ENCODE measurements at places on chromosomes 2 and 18. TPM values are rescaled to one million over a fixed set of nuclear protein-coding genes. Genes with fewer than 3 reads are reported as not detected.

Gene GPR35
- 1.2 TPM for total RNA-seq

Gene RPRM
- 0.26 TPM for total RNA-seq

Gene GEN1
- total RNA-seq: 5.5 TPM

Gene RGPD8
- total RNA-seq: 9.7 TPM

Gene RESP18
- total RNA-seq: not detected

Gene MAP3K19
- total RNA-seq: not detected

Gene CERKL
- not detected for total RNA-seq

Data from right cardiac atrium (tissue), 5 donors.